EH (cell line): ENCODE measurements at places on chromosomes 4 and X.
A peak's percentile ranks its signal among the peaks of the same experiment; 100 is the strongest.

DNA sequence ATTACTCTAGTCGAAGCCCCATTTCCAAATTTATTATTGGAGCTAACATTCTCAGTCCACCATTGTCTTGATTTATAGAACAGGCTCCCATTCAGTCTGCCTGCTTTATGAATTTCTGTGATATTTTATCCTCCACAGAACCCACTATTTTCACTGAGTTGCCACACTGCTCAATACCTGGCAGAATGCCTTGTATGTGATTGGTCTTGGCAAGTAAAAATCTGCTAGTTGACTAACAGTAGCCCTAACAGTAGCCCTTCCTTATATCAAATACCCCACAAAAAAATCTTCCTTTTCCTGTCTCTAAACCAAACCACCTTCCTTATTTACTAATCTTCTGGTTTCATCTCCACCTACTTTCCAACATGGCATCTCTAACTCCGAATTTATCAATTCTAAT is 82.6 kb downstream of the CHM start:
- DNase-seq = no peak

DNA sequence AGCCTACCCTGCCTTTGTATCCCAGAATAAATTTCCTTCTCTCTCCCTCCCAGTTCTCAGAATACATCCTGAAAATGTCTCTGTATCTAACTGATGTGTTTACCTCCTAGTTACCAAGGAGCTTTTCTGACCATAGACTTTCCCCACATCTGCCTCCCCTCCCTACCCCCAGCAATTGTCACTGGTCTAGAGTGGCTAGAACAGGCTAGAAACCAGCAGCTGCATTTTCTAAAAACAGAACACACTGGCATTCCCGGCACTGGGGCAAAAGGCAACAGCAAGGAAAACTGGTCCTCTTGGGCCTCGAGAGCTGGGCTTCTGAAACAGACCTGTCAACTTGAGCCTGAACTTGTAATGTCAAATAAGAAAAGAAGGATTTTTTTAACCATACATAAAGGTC is 16.4 kb downstream of the TASL start:
- no peak for DNase-seq

- DNase-seq = peak; percentile 95
Measured at GRCh38 chr4:159360549-159360948, 257.7 kb downstream of the RAPGEF2 start.

DNA sequence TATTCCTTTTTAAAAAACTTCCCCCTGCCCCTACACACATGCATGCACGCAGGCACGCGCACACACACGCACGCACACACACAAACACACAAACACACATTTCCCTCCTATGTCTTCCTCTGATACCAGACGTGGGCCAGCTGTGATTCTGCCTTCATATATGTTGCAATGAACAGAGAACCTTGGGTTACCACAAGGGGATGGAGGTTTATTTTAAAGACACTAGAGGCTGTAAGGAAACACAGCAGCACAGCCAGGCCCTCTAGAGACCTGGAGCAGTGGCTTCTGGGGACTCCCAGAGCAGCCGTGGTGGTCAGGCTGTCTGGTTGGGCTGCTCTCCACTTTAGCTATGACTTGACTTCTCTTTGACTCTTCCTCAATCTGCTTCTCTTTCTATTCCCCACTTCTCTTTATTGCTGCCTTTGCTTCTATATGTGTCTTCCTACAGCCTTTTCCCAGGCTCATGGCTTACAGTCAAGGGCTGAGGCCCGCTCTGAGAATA is 3.2 kb upstream of the TLR10 start:
- no peak for DNase-seq
